ENCODE measurements at places on chromosomes 5 and 9.

DNA sequence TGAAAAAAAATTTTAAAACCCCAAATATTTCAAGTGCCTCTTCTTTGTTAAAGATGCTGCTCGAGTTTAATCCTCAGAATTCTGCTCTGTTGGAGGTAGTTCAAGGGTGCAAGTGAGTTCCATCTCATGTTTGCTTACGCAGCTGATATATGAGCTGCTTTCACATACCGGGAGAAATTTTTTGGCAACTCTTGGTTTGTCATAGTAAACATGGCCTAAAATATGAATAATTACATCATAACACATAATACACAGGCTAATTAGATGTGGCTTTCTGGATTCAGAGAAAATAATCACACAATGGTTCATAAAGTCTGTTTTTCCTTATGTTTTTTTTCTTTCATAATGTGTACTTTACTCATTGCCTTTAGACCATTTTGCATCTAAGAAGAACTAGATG, 1134.1 kb downstream of the PTPRD start:
- no peak for DNase-seq

DNA sequence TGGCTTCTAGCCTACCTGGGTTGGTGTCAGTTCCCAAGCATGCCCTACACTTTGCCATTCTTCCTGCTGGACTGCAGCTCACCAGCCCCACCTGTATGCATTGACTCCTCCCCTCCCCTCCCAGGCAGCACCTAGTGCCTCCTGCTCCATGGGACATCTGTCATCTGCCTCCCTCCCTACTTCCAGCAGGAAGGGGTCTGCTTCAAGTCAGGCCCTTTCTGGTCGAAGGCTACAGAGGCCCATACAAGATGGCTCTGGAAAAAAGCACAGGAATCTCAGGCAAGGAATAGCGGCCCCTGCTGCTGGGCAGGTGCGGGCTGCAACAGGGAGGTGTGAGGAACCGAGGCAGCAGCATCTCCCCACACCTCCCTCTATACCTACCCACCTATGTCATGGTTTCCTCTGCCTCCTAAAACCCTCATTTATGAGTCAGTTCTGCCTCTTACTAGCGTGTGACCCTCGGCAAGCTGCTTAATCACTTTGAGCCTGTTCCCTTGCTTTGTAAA, 19.7 kb downstream of the WWC1 start:
- DNase-seq, result no peak

DNA sequence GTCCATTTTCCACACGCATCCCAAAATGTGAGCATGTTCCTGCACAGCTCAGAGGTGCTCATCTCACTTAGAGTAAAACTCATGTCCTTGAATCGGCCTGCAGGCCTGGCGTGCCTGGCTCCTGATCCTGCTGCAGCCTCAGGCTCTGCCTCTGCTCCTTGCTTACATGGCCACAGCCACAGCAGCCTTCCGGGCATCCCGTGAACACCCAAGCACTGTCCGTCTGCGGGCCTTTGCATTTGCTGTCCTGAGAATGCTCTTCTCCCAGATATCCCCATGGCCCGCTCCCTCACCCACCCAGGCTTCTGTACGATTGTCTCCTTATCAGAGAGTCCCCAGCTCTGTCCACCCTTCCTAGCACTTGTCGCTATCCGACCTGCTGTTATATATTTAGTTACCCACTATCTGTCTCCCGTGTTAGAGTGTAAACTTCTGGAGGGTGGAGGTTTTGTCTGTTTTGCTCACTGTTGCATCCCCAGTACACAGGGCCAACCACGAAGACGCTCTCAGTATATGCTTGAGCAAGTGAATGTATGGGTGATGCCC, 21.9 kb downstream of the FGF18 start:
- DNase-seq, result no peak

GRCh38 chr9:114302727-114303126, 20.2 kb upstream of the ORM1 start:
- DNase-seq, result no peak

- DNase-seq, result no peak
Observed at GRCh38 chr5:116404792-116405191, 169.8 kb downstream of the SEMA6A start.

GRCh38 chr5:140827704-140828361, at the start of gene PCDHA6:
Gene PCDHA6, plus strand, starts transcription at chr5:140827960. Its CDS starts 132 bp downstream, at chr5:140828092.
- no peak for DNase-seq

DNA sequence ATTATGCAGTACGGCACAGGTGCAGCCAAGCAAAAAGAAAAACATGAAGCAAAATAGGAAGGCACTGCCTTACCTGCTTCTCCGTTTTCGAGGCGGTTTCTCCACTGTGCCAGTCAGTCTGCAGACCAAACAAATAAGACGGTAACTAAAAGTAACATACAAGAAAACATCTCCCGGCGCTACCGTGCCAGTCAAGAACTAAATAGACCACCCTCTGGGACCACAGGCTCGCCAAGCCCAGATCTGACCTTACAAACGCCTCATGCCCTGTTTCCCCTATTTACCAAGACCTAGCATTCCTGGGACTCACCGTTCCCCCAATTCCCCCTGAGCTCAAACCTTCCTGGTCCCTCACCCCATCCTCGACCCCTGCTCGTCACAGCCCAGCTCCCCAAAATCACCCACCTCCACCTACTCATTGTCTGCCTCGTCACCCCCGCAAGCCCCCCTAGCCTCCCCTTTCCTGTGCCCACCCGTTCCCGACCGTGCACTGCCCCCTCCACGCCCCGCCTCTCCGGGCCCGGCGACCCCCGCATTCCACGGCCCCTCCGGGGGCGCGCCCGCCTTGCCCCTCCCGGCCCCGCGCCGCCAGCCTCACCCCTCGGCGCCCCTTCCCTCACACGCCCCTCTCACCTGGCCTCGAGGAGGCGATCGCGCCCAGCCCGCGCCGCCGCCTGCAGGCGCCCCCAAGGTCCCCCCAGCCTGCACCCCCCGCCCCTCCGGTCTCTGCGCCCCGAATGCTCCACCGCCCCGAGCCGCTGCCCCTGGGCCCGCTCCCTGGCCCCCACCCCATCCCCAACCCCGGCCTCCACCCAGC, 560 bp downstream of the SCAI start:
- DNase-seq, result no peak

GRCh38 chr9:89096807-89097206, 81.8 kb downstream of the SHC3 start:
- no peak for DNase-seq

DNA sequence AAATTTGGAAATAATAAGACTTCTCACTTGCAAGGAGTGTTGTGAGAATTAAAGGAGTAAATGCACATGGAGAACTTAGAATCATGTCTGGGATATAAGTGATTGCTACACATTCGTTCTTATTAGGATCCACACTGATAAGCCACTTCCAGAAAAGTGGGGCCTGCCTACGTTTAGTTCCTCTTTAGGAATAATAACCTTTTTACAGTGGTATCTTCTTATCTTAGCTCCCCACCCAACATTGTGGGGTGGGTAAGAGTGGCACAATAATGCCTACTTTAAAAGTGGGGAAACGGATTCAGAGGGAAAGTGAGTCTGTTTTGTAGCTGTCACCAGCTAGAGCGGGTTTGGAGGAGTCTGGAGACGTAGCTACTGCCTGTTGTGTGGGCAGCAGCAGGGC, 16.0 kb downstream of the DOCK2 start:
- no peak for DNase-seq

GRCh38 chr9:8856396-8857067, 1057.0 kb upstream of the DMAC1 start:
- no peak for DNase-seq

DNA sequence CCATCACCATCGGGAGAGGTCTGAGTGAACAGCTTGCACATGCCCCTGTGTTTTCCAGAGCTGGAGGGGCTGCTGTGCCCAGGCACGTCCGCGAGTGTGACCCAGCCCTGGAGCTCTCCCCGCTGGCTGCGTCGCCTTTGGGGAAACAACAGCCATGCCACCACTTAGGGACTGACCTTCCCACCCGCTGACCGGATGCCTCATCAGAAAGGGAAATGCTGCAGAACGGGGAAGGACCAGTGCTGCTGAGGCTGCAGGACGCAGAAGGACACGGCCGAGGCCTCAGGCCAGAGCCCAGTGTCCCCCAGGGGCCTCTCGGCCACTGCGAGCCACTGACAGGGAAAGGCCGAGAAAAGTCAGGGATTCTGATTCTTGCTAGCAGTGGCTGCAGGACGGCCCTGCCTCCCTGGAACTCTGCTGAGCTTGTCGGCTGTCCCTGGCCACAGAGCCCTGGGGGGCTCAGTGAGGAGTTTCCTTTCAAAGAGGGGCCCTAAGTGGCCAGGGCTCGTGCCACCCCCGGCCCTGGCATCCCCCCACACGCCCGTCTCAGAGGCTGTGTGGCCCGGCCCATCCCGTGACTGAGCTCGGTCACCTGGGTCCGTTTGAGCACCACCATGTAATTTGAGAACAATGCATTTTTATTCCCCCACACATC, 130.8 kb downstream of the ZNF354C start:
- DNase-seq, result no peak

GRCh38 chr9:18985464-18985951, 47.5 kb downstream of the SAXO1 start:
- no peak for DNase-seq

DNA sequence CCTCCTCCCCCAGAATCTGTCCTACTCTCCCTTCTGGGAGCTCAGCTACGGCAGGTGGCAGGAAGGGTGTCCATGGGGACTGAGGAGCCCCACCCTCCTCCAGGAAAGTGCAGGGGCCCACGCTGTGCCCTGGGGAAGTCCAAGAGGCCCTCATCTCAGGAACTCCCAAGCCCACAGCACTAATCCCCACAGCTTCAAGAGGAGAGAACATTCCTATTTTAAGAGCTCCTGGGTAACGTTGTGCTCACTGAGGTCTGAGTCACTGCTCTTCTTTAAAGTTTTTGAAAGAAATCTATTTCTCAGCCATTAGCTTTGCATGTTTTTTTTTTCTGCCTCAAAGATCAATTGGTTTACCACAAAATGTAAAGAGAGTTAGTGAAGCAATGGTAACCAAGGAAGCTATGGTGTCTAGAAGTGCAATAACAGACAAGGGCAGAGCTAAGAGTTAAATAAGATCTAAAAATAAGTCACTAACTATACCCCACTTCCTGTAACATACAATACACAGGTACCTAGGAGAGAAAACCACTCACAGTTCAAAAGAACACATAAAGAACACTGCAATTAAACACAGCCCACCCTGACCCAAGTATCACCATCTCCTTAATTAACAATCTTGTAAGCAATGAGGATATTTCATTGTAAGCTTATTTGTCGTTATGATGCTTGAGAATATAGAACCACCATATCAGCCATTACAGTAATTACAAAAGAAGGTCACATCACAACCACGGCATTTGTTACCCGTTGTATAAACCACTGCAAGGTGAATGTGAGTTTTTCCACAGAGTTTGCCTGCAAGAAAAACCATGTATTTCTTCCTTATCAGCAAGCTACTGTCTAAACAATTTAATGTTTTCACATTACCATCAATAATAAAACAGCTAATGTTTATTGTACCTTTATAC, 382.3 kb upstream of the SLC30A5 start:
- DNase-seq, result no peak

DNA sequence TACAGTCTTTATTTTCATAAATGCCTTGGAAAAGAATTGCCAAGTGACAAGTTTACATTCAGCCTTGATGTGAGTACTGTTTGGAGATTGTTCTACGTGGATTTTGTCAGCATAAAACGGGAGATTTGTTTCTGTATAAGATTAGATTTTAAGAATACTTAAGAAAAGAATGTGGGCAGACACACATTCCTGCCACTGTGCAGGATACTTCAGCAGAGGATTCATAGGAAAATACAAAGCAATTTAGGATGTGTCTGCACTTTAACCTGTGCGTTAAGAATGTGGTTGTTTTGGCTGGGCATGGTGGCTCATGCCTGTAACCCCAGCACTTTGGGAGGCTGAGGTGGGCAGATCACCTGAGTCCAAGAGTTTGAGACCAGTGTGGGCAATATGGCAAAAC, 37.2 kb downstream of the GPR107 start:
- no peak for DNase-seq

- no peak for DNase-seq
Observed at GRCh38 chr9:76910861-76911260, 4.9 kb upstream of the PRUNE2 start.

GRCh38 chr5:172315587-172316493, 32.3 kb upstream of the UBTD2 start:
- DNase-seq, result no peak

DNA sequence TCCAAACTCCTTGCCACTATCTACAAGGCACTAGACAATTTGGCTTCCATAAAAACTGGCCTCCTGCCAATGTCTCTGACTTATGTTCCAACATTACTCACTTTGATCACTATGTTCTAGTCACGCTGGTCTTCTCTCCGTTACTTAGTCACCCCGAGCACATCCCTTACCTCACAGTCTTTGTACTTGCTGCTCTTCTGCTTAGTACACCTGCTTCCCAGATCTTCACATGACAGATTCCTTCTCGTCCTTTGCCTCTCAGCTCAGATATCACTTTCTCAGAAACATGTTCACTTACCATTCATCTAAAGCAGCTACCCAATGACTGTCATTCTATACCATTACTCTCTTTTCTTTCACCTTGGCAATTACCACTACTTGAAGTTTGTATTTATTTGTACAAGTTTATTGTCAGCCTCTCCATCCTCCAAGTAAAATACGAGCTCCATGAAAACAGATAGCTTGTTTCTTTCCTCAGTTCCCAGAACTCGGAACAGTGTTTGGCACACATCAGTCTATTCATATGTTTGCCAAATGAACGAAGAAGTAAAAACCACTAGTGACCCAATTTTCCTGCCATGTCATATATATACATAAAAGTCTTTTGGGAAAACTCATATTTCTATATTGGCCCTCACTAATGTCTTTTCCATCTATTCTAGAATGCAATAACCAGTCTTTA, 5.9 kb upstream of the SLC22A5 start:
- no peak for DNase-seq

DNA sequence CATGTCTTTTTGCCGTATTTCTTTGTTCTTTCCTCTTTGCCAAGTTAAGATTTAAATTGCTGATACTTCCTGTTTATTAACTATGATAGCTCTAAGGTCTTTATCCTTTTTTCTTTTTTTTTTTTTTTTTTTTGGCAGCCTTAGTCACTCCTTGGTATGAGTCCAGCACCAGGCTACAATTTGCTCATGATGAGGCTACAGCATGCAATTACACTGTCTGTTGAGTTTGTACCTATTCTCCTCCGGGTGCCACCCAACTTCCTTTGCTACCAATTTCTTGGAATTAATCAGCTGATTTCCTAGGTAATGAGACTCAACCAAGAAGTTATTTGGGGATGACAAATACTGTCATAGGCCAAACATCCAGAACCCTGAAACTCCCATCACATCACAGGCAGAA, 25.5 kb downstream of the ACTL7B start:
- DNase-seq, result no peak

- no peak for DNase-seq
Observed at GRCh38 chr9:117882171-117882570, 178.0 kb downstream of the TLR4 start.

- DNase-seq, result no peak
Observed at GRCh38 chr9:130662099-130662969, 2.1 kb upstream of the PRDM12 start.

- DNase-seq, result no peak
Observed at GRCh38 chr5:111017731-111018130, 53.8 kb upstream of the TSLP start.

Measured in stimulated activated CD4-positive, alpha-beta T cell treated with anti-CD3 and anti-CD28 coated beads, Interleukin-12 subunit alpha, Interleukin-12 subunit beta, amount 100 ng/mL, for 24 hours (primary cell).